Right ventricle myocardium superior (tissue), 1 donor: ENCODE measurements at places on chromosomes 2 and 18. TPM values are rescaled to one million over a fixed set of nuclear protein-coding genes. Genes with fewer than 3 reads are reported as not detected.

- DNase-seq, result no peak
These were observed 221.5 kb downstream of the SH3RF3 start for GRCh38 chr2:109350526-109350925.

GRCh38 chr2:42190191-42190590 lies 21.0 kb downstream of the EML4 start:
- no peak for DNase-seq

GRCh38 chr2:159792599-159792998 lies 5.4 kb downstream of the CD302 start:
- DNase-seq, result no peak

- no peak for DNase-seq
These were observed 1.5 kb downstream of the ARHGAP25 start for GRCh38 chr2:68736086-68736485.

- DNase-seq, result no peak
These were observed 32.7 kb downstream of the SIX3 start for GRCh38 chr2:44974064-44974715.

DNA sequence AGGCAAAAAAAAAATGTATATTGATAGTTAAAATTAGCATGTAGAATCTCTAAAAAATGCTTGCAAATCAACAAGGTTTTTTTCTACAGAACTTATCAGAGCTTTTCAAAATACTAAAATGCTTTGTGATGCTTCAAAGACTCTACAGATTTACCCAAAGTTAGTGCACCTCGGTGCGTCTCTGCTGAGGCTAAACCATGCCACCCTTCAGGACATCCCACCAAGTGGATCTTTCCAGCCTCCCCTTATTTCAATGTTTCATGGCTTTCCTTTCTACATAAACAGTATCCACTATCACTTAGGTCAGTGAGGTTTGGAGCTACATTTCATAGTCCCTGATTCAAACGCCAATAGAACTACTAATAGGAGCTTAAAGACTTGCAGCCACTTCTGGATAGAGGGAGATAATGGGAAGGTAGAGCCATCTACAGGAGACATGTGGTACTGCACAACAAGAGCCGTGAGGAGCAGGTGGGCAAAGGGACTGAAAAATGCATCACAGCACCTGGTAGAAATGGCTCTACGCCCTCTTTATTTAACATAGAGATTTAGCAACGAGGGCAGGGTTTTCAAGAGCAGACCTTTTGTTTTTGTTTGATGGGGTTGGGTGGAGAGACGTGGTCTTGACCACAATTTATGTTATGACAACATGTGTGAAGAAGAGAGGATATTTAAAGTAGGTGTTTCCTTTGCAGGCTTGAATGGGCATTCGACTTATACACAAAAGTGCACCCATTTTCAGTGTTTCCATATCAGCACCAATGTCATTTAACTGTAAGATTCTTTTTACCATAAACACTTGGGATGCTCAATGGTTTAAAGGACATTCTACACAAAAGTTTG lies 56.1 kb upstream of the SLC35G4 start:
- DNase-seq, result no peak

GRCh38 chr2:3023531-3023930 lies 354.1 kb downstream of the EIPR1 start:
- no peak for DNase-seq

- DNase-seq, result no peak
These were observed 91.7 kb upstream of the RAB6C start for GRCh38 chr2:129887688-129888266.

CRYGD gene
- not detected for total RNA-seq

VSNL1 gene
- total RNA-seq, result 10.4 TPM
